Lung (tissue), 17 donors: ENCODE measurements at places on chromosomes 13 and 19.
A peak's percentile ranks its signal among the peaks of the same experiment; 100 is the strongest.

- DNase-seq, result no peak
Observed at GRCh38 chr13:110628477-110628793, 13.1 kb downstream of the NAXD start.

DNA sequence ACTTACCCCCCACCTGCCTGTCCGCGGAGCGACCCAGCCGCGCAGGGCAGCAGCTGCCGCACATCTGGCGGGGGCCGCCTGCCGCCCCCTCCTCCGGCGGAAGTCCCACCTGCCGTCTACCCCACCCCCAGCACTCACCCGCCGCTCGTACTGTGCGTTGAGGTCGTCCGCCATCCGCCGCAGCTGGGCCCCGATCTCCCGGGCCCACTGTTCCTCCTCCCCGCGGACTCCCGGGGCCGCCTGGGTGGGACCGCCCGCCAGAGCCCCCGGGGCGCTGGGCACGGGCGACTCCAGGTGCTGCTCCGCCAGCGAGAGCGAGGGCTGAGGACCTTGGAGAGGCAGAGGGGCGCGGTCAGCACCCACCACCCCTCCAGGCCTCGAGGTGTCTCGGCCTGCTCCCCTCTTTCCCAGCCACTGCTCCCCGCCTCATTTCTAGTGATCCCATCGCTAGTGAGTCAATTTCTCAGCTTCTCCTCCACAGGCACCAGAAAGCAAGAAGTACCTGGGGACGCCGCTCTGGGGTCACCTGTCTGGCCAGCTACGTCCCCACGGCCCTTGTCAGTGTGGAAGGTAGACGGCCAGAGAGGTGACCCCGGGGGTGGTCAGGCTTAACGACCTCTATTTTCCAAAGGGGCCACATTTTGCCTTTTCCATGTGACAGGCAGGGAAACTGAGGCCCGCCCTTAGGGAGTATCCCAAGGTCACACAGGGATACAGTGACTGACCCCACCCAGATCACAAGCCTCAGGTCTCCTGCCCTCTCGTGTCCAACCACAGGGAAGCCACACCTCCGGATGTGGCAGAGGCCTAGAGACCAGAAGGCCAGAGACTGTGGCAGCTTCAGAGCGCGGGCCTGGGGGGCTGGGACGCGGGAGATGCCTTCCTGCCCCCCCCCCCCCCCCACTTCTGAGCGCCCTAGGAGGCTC, 4.3 kb downstream of the BBC3 start:
- peak; percentile 54 for DNase-seq

DNA sequence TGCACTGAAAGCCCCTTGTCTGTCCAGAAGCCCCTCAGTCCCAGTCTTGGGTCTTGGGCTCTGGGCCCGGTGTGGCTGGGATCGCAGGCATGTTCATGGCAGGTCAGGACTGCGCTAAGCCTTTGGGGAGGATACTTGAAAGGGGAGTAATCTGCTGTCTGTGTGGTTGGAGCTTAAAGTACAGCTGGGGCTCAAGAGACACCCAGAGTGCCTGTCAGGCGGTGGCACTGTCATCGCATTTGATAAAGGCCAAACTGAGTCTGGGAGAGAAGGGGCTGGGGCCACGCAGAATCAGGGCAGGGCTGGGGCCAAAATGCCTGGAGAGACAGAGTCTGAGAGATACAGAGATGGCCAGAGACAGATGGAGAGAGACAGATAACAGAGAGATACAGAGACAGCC, 4.2 kb upstream of the CILP2 start:
- DNase-seq, result no peak

GRCh38 chr13:57123681-57124080, 17.0 kb upstream of the PRR20A start:
- peak; percentile 75 for DNase-seq

DNA sequence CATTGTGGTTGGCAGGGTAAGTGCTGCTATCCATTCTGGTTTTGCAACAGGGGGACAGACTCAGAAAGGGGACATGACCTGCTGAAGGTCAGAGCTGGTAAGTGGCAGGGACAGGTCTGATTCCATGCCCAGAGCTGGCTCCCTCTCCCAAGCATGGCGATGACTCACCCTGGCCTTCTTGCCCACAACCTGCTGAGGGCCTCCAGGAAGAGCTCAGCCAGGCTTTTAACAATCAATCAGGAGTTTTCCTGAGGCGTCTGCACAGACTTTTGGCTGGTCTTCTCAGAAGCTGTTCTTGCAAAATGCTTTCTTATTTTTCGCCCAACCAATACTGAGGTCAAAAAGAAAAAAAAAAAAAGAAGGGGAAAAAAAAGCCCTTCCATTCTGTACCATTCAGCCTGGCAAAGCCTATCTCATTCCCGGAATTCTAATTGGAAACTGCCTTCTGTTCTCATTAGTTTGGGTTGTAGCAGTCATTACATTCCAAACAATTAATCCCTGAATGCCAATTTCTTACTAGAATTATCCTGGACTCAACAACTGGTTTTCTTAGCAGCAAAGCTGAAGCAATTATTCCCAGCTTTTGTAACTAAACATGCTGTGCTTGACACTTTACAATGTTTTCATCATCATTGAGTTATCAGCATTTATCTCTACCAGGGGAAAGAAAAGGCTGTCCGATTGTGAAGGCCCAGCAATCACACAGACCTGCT, 17.7 kb downstream of the SIAH3 start:
- no peak for DNase-seq

- no peak for DNase-seq
Observed at GRCh38 chr13:110012102-110012739, 225.8 kb upstream of the IRS2 start.
